ENCODE measurements at places on chromosomes 7 and 10.

DNA sequence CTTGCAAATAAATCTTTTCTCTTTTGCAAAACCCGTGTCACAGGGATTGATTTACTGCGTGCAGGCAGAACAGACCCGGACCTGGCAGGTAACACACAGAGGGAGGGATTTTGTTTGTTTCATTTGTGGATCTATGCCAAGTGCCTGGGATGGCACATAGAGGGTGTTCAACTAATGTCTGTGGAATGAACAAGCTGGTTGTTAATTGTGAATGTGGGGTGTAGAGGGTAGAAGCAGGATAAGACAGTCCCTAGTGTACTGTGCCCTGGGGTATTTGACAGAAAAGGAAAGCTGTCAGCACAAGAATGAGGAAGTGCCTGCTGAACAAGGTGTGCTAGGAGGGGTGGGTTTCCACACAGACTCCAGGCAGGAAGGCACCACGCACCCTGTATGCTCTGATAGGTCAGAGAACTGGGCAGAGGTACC lies 331.8 kb downstream of the CALN1 start:
- DNase-seq = no peak

- no peak for DNase-seq
Observed at GRCh38 chr10:47076949-47077361, 165.7 kb downstream of the PTPN20 start.

DNA sequence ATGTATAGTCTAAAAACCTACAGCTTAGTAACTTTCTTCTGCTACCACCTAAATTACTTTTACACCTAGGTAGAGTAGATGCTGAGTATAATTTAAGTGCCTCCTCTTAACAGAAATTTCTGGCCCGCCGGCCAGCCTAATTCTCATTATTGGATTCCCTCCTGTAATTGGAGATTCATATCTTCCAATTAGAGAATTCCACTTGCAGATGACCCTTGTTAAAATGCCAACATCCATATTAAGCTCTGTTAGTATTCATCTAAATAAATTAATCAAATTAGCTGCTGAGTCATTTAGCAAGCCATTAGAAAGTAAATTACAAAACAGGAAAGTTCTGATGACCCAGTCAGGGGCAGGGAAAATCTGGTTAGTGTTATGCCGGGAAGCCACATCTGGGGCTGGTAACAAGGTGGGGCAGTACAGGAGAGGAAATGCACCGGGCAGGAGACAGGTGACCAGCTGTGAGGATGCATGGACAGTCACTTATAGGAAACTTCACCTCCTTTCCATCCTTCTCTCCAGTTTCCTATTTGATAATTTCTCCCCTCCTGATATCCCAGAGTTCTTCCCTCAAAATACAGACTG lies 82.8 kb downstream of the ORC5 start:
- no peak for DNase-seq

DNA sequence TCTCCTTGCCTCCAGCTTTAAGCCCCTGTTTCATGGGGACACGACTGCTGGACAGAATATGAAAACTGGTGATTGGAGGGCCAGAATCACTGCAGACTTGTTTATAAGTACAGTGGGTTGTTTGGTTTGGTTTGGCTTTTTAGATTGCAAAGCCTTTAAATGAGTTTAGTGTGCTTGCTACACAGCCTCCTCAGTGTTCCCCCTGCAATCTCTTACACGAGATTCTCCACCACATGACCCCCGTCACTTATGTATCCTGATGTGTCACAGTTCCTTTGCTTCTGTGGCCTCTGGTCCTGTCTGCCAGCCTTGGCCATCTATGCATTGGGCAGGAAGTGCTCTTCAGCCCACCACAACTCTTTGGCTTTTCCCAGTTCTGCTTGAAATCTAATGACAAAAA lies 103.7 kb upstream of the ANKRD1 start:
- DNase-seq = no peak

DNA sequence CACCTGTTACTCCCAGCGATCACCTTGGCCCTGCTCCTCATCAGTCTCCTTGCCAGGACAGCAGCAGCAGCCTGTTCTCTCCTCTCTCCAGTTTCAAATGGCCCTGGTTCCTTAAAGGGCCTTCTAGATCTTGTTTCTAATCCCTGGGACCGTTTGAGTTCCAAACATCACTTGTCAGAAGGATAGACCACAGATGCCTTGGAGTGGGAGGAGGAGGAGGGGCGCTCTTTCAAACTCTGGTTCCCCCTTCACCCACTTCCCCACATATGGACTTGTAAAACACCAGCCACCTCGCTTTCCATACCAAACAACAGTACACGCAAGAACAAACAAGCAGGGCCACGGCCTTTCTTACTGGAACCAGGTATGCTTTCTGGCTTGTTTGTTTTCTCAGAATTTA lies 104.8 kb downstream of the PLXNA4 start:
- DNase-seq = no peak

- DNase-seq = no peak
Observed at GRCh38 chr10:130512936-130513335, 376.7 kb downstream of the GLRX3 start.

DNA sequence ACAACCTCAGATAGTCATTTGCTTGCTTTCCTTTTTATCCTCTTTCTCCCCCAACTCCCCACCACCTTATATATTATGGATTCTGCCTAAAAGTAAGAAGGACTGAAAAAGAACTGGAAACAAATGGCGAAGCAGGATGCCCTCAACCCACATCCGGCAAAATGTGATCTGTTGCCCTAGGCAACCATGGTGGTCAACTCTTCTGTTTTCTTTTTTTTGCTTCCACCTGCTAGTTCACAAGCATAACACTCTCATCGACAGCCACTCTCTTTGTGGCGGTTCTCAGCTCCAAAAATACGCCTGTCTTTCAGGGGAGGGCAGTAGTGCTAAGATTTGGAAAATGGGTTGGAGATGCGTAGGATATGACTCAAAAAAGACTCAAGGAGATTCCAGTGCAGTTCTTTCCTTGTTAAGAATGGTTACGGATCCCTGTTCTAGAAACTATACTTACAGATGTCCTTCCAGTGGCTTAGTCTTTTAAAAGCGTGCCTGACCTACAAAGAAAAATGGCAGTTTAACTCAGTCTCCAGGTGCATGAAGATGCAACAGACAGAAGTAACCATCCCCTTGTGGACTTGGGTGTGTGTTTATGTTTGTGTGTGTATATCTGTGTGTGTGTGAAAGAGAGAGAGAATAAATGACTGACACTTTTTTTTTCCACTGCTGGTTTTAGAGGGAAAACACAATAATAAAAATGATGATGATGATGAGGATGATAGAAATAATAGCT lies 10.7 kb downstream of the APBB1IP start:
- no peak for DNase-seq

DNA sequence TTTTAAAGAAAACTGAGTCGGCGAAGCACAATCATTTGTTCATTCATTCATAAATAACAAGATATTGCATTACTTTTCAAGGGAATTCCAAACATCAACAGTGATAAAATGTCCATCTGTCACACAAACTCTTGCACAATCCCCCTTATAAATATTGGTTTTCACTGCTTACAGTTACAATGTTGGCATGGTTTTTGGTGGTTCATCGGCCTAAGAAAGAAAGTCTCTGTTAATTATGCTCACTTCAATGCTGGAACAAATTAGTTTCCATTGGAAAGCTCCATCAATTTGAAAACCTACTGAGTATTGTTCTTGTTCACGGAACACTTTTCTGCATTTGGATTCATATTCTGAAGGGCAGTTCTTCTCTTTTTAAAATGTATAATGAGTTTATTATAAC lies 188.5 kb downstream of the JAZF1 start:
- no peak for DNase-seq

DNA sequence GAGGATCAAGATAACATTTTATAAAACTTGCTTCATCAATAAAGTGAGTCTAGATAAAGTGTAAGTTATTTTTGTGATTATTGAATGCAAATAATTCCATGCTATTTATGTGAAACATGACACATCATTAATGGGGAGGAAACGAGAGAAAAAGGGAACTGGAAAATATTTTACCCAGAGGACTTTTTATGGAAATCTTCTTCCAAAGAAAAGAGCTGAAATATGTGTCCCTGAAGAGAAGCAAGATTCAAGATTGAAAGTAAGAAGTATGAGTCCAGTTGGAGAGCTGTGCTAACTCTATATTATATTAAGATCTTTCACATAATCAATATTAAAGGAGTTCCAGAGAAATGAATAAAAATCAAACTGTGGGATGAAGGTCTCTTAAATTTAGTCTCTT lies 1361.8 kb downstream of the GATA3 start:
- DNase-seq = no peak

GRCh38 chr7:2017481-2017891 lies 215.3 kb downstream of the MAD1L1 start:
- DNase-seq = no peak

DNA sequence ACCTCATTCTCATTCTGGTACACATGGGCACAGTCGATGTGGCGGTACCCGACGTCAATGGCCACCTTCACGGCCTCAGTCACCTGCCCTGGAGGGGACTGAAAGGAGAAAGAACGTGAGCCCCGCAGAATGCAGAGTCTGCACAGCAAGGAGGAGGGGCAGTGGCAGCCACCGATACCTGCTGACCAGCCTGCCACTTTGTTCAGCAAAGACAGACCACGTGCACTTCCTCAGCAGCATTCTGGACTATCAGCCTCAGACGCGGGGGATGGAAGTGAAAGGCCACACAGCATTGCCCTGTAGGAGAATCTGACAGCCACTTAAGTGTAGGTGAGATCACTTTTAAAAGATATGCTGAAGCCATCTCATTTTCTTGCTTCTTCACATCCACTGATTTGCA lies 7.2 kb downstream of the AKR1B1 start:
- DNase-seq = no peak

DNA sequence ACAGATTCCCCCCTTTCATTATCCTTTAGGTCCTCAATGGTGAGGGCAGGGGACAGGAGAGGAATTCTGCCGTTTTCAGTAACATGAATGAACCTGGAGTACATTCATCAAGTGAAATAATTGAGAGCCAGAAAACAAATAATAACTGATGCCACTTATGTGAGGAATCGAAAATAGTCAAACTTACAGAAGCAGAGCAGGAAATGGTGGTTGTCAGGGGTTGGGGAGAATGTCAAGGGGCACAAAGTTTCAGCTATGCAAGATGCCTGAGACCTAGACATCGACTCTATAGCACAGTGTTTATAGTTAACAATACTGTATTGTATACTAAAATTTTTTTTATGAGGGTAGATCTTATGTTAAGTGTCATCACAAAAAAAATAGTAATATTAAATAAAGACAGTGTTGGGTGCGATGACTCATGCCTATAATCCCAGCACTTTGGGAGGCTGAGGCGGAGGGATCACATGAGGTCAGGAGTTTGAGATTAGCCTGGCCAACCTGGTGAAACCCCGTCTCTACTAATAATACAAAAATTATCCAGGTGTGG lies 1219.8 kb downstream of the GATA3 start:
- no peak for DNase-seq

DNA sequence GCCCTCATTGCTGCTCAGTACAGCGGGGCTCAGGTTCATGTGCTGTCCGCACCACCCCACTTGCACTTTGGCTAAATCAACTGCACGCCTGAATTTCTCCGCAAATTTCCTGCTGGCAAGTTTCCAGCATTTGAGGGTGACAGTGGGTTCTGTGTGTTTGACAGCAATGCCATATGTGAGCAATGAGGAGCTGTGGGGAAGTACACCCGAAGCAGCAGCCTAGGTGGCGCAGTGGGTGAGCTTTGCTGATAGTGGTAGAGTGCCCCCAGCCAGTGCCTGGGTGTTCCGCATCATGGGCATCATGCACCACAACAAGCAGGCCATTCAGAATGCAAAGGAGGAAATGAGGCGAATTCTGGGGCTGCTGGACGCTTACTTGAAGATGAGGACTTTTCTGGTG lies 103.9 kb upstream of the POT1 start:
- DNase-seq = no peak

- no peak for DNase-seq
Observed at GRCh38 chr10:69885379-69886013, 83.8 kb downstream of the COL13A1 start.

DNA sequence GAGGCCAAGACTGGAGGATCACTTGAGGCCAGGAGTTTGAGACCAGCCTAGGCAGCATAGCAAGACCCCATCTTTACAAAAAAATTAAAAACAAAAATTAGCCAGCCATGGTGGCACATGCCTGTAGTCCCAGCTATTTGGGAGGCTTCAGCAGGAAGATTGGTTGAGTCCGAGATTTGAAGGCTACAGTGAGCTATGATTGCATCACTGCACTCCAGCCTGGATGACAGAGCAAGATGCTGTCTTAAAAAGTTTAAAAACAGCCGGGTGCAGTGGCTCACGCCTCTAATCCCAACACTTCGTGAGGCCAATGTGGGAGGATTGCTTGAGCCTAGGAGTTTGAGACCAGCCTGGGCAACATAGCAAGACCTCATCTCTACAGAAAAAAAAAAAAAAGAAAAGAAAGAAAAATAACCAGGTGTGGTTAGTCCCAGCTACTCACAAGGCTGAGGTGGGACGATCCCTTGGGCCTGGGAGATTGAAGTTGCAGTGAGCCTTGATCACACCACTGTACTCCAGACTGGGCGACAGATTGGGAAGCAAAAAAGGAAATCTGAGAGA lies 44.7 kb downstream of the ZAN start:
- no peak for DNase-seq

- DNase-seq = no peak
Observed at GRCh38 chr10:15719049-15719898, 448 bp downstream of the ITGA8 start.

- peak; percentile 66 for DNase-seq
Observed at GRCh38 chr10:88389456-88389855, 193.7 kb downstream of the RNLS start.

GRCh38 chr7:96649981-96650380 lies 59.7 kb downstream of the SEM1 start:
- no peak for DNase-seq

GRCh38 chr7:152871678-152872060 lies 112.1 kb downstream of the ACTR3B start:
- no peak for DNase-seq

DNA sequence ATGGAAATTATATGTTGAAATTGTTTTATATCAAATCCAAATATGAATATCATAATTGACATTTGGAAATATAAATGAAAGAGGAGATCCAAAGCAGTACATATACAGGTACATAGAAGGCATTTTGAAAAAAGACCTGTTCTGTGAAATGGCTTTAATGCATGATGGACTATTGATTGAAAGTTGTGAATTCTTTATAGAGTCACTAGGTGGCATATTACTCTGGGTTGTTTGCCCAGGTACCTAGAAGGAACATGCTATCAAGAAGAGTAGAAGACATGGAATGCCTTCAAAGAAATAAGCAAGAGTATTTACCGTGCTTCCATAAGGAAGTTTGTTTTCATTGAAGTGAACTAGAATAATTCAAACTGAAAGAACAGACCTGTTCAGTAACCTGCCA lies 160.0 kb upstream of the ANK3 start:
- no peak for DNase-seq

DNA sequence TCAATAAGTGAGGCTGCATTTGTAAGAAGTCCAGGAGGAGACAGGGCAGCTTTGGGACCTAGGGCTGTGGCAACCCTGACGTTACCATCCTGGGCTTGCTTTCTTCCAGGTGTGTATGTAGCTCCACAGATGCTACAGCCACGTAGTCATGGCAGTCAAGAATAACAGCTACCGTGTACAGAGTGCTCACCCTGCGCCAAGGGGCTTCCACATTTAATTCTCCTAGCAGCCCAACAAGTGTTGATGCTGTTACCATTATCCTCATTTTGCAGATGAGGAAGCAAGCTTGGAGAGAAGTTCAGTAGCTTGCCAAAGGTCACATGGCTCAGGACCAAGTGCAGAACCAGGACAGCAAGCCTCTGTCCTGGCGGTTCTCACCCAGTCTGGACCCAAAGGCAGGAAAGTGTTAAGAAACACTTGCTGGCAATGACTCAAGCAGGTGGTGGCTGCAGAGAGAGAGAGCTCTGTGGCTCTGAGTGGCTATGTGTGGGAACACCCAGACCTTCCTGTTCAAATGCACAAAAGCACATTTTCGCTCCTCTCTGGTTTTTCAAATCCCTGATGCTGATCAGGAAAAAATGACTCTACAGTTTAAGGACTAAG lies 89.8 kb downstream of the CREM start:
- peak; percentile 35 for DNase-seq

Data from muscle of arm (tissue), 14 donors.